ENCODE measurements at places on chromosomes 6 and 20.

GRCh38 chr6:72832271-72832670, 210.4 kb downstream of the KCNQ5 start:
- DNase-seq: no peak

DNA sequence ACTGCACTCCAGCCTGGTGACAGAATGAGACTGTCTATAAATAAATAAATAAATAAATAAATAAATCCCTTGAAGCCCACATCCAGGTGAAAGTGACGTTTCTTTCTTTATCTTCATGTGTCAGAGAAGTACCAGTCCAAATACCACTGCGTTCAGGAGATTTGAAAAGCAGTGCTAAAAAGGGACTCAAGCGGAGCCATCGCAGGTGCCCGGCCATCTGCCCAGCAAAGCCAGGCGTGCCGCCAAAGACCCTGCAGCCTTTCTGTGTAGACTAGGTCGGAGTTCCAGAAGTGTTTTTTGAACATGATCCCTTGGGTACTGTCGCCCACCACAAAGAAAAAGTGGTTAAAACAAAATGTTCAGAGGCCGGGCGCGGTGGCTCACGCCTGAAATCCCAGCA, 65.7 kb upstream of the CEP85L start:
- no peak for DNase-seq

DNA sequence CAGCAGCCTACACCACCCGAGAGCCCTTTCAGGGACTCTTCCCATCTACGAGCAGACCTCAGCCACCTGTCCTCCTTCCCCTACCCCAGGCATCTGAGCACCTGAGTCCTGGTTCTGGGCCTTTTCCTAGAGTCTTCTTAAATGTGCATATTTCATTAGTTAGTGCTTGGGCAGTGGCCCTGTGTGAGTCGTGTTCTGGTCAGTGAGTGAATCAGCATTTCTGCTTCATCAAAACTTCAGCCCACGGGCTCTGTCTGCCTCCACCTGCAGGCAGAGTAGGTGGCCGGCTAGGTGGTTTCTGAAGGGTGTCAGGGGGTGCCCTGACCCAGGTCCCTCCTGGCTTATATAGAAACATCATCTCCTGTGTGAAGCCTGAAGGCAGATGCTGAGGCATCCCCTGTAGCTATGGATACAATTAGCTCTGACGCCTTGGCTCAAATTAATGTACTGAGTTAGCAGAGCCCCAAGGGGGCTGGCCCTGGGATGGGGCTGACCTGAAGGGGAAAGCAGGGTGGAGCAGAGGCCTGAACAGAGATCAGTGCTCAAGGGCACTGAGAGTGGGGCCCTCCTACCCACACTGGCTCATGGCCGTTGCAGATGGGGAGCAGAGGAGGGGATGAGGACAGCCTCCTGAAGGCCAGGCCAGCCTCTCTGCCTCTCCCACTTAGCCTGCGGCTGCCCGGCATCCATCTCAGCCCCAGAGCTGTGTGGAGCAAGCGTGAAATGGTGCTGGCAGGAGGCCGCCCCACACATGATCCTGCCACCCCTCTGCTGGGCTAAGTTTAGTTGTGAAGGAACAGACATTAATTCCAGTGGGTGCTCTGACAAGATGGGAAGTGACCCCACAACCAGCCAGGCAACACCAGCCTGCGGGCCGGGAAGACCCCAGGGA, 13.6 kb downstream of the IP6K3 start:
- peak; percentile 30 for DNase-seq

- DNase-seq: no peak
Observed at GRCh38 chr6:134047673-134048072, 4.8 kb downstream of the SLC2A12 start.

GRCh38 chr6:32974016-32974333, 5.6 kb downstream of the BRD2 start:
- DNase-seq: peak; percentile 72

DNA sequence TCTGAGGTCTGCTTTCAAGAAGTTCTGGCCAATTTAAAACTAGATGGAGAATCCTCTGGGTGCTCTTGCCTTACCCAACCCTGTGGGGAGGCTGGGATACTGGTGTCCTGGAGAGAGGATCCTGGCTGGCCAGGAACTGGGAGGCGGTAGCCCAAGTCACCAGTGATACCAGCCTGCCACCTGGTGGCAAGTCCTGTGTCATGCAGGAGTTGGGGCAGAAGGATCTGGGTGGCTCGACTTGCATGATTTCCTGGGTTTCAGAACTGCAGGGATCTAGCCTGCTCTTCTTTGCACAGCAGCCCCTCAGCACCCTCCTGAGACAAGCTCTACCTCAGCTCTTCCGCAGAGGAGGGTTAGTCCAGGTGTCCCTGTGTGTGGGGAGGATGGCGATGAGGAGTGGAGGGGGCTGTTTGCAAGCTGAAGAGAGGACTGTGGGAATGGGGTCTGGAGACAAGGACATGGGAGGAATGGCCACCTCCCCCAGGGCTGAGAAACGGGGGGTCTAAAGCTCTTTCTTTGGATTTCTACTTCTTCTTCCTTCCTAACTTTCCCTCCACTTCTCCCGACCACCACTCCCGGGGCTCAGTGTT, 4.2 kb downstream of the KCNK17 start:
- DNase-seq: peak; percentile 93

DNA sequence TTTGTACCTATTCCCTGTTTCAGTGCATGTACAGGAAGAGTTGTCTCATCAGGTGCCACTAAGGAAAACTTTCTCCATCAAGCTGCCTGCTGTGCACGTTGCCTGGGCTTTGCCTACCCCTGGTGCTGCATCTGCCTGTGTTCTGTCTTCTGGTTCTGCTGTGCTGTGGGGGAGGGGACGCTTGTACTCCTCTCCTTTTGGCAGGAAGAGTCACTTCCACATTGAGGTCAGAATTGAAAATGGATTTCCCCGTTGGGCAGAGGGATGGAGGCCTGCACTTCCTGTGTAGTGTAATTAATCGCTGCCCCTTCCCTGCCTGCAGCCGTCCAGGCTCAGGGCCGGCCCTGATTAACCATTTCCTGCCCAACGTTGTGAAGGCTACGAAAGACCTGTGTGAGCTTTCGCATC, 153.3 kb downstream of the SCML4 start:
- peak; percentile 34 for DNase-seq

DNA sequence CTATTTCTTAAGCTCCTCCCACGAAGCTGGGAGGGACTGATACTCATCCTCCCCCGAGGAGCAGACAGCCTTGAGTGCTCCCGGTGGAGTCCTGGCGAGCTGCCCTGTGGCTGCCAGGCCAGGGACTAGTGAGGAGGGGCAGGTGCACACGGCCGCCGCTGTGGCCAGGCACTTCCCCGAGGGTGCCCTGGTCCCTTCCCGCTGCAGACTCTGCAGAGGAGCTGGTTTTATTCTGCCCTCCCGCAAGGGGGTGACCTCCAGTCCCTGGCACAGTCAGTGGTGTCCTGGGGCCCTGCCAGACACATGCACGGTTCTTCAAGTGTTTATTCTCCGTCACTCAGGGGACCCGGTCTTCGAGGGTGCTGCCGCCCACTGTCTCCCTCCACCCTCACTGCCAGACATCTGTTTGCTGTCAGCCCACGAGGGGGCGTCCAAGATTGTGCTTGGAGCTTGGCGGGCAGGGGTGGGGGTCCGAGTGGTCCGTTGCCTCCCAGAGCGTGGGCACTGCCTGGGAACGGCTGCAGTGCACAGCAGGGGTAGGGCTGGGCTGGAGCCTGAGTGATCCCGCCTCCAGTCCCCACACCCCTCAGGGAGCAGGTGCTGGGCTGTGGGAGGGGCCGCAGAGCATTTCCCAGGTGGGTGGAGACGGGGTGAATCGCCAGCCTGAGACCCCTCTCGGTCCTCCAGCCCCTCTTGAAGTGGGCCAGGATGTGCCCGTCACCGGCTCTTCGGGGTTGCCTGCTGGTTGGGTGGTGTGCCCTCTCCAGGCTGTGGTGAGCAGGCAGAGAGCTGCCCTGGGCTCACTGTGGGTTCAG, 3.1 kb upstream of the CABLES2 start:
- DNase-seq: peak; percentile 52

GRCh38 chr6:160360955-160361354, 12.8 kb downstream of the SLC22A3 start:
- DNase-seq: no peak

DNA sequence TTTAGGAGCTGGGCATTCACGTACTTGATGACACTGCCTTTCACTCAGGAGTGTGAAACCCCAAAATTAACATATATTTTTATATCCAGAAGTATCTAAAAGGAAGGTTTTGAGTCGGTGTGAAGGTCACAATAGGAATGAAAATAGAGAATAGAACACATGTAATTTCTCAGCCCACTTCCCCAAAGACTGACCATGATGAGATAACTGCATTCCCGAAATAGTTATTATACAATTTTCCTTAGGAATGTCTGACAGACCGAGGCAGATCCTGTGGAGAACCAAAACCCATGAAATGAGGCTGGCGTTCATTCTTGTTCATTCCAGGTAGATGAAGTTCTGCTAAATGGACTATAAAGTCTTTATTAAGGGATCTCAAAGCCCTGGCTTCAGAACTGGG, 10.3 kb downstream of the NSFL1C start:
- DNase-seq: peak; percentile 43

DNA sequence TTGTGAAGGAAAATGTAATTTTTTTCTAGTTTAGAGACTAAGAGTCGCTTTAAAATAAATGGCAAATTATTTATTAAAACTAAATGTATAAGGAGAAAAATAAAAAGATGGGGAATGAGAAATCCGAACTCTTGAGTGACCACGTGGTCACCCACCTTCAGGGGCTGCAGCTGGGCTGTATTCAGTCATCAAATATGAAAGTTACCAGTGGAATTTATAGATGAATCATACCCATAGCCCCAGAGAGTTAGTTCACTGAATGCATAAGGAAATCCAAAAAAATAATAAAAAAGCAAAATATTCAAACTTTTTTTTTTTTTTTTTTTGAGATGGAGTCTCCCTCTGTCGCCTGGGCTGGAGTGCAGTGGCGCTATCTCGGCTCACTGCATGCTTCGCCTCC, 947.7 kb upstream of the ADGRB3 start:
- DNase-seq: no peak

DNA sequence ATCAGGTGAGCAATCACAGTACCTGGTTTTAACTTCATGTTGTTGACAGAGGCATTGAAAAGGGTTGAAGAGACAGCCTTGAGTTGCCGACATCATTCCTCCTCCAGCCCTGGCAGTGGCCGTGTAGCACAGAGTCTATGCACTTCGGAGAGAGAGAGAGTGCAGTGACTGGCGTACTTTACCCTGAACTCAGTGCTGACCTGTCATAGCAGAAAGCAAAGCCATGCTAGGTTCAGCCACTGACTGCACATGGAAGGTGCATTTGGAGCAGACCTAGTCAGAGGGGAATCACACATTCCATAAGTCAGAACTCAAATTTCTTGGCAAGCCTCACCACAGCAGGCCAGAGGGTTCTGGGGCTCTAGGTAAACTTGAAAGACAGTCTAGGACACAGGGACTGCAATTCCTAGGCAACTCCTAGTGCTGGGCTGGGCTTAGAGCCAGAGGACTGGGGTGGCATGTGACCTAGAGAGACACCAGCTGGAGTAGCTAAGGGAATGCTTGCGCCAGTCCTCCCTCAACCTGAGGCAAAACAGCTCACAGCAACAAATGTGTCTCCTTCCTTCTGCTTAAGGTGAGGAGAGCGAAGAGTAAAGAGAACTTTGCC, 69.1 kb downstream of the ELOVL4 start:
- no peak for DNase-seq

Measured in GM03348 (cell line).